H7 (cell line): ENCODE measurements at places on chromosomes 16 and 17.

DNA sequence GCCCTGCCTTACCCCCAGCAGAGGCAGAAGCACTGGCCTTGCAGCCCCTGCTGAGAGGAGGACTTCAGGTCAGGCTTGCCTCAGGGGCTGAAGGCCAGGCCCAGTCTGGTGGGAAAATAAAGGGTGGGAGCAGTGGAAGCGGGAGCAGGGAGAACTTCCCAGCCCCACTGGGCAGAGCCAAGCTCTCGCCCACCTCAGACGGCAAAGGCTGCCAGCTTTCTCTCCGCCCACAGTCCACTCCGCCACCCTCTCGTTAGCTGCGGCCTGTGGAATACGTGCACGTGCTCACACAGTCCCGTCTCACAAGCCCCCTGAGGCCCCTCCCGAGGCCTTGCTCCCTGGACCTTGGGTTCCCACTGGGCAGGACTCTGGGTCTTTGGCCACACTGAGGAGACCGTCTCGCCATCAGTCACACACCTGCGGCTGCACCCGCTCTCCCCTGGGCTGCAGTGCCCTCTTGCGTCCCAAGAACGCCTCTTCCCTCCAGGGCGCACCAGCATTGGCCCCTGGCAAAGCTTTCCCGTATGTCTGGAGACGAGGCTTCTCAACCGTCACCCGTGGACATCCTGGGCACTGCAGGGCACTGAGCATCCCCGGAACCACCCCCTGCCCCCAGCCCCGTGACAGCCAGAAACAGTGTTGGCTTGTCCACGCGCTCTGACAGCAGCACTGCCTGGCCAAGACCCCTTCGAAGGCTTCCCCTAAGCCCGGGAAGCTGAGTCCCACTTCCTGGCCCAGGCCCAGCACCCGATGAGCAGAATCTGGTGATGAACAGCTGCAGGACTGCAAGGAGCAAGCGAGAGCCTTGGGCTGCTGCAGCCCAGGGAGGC is 8.3 kb downstream of the MRPL28 start:
- DNase-seq = peak; percentile 97

DNA sequence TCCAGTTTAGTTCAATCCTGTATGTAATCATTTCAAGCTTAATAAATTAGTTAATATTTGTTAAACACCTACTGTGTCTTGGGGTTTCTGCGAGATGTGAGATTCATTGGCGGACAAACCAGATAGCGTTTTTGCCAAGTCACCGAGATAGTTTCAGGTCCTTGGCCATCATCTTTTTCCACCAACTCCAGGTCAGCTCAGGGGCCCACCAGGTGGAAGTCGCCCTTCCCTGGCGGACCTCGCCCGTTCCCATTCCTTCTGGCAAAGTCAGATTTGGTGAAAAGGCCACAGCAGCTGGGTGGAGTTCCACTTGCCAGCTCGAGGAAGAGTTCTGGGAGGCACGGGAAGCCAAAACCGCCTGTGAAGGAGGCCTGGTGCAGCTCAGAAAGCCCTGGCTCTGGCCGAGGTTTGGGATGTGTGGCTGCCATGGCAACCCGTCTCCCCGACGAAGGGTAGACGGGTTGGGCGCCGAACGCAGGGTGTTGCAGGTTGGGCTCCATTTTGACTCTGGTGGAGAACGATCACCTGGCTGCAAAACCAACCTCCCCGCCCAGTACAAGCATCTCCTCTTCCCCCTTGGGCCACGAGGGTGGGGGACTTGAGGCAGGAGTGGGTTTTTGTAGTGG is 39.5 kb downstream of the CMIP start:
- DNase-seq = peak; percentile 64

DNA sequence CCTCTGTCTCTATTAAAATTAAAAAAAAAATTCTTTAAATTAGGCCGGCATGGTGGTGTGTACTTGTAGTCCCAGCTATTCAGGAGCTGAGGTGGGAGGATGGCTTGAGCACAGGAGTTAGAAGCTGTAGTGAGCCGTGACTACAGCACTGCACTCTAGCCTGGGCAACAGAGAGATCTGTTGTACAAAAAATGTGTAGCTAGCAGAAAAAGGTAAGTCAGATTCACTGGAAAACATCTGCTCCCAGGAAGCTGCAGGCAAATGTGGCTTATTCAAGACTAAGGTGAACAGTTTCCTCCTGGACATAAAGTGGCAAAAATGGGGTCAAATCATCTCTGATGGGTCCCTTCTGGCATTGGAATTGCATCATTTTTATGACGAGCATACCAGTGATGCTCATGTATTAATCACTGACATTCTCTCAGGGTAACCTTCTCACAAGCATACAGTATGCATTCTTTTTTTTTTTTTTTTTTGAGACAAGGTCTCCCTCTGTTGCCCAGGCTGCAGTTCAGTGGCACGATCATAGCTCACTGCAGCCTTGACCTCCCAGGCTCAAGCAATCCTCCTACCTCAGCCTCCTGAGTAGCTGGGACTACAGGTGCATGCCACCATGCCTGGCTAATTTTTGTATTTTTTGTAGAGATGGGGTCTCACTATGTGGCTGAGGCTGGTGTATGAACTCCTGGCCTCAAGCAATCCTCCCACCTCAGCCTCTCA is 48.7 kb downstream of the CPPED1 start:
- DNase-seq = no peak

DNA sequence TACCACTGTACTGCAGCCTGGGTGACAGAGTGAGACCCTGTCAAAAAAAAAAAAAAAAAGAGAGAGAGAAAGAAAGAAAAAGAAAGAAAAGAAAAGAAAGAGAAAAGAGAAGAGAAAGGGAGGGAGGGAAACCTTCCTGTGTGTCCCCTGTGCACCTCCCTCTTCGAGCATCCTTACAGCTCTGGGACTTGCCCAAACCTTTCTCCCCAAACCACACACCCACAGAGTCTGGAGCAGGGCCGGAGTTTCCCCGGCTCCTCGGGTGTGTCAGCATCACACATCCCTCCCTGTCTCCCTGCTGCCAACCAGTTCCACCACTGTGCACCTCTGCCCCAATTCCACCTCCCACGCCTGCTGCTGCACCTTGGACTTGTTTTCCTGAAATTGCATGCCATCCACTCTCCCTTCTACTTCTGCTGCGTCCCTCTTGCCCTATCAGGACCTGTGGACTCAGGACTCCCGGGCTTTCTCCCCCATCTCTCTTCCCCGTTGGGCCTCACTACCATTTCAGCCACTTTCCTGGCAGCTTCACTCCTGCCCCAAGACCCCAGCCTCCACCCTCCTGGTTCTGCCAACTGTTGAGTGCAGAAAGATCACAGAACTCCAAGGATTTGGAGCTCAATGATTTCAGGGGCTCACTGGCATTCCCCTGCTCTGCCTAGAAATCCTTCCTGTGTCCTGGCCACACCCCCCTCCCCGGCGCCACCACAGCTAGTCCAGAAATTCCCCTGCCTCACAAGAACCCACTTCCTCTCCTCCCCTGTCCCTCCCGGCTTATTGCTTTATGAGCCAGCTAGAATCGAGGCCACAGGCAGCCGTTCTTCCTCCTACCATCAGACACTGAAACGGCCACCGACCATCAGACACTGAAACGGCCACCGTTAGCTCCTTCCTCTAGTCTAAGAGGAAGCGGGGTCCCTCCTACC is 3.7 kb upstream of the CDK3 start:
- DNase-seq = peak; percentile 61

DNA sequence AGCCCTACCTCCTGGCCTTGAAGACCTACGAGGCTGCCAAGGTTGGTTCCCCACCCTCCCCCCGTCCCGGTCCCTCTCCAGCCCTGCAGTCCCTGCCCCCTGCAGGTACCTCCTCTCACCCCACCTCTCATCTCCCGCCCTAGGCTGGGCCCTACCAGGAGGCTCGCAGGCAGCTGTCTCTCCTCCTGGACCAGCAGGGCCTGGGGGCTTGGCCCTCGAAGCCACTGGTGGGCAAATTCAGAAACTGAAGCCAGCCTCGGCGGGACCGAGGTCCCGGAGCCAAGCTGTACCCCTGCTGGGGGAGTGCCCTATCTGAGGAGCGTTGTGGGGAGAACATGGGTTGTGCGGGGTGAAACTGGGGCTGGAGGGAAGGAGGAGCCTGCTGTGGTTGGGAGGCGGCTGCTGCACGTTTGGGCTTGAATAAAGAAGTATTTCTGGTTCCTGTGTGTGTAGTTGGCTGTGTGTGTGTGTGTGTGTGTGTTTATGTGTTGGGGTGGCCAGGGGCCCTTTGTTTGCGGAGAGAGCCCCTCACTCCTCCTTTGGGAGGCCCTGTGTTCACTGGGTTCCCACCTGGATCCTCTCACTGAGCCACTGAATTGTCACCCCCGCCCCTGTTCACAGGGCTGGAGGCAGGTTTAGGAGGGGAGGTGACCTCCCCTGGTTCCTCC is 5.9 kb downstream of the ADAD2 start:
- DNase-seq = peak; percentile 79

DNA sequence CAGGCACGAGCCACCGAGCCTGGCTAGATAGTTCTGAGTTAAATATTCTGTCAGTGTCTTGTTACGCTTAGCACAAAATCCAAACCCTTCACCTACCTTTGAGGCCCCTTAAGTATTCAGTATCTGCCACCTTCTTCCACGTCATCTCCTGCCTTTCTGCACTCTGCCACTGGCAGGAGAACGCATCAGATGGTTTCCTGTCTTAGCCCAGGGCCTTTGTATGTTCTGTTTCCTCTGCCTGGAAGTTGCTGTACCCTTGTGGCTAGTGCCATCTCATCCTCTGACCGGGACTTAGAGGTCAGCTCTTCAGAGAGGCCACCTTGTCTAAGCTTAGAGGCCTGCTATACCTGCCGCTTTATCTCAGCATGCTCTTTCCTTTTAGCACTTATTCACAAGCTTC is 67.5 kb upstream of the LGALS9 start:
- DNase-seq = no peak

DNA sequence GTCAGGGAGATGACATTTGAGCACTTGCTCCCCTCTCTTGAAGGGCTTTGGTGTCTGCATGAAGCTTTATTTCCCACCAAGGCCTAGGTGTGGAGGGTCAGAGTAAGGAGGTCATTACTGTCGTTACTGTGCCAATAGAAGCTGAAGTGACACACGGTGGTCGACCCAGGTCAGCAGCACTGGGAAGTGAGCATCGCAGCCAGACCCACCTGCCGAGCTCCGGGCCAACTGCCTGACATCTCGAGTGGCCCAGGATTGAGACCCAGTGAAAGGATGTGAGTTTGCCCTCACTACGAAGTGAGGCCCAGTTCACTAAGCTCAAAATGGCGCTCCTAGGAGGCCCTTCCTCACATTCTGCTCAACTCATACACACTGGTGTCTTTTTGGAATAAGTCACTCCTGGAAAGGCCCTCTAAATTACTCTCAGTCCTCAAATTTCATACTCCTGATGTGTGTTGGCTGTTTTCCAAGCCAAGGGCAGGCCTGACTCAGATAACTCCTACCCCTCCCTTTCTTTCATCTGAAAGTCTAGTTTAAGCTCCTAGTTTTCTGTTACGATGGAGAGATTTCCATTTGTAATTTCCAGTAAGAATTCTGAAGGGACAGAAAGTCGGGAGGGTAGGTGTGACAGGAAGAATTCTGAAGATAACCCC is 200.4 kb downstream of the LGALS9B start:
- no peak for DNase-seq

DNA sequence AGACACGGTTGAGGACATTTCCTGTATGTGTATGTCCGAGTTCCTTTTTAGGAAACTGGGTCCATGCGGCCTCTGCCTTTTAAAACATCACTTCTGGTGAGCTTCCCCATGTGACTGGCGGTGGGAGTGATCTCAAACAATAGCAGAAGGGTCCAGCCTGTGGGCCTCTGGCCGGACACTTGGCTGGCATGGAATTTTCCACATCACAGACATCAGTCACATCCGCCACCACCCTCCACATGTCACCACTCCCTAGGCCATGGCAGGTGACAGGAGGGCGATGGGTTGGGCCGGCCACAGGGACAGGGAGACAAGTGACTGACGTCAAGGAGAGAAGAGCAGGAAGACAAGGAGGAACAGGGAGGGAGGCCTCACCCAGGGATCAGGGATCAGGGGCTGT is 83.7 kb downstream of the DNAH17 start:
- DNase-seq = no peak

- peak; percentile 25 for DNase-seq
Observed at GRCh38 chr16:30041841-30042240, 10.8 kb upstream of the TLCD3B start.

DNA sequence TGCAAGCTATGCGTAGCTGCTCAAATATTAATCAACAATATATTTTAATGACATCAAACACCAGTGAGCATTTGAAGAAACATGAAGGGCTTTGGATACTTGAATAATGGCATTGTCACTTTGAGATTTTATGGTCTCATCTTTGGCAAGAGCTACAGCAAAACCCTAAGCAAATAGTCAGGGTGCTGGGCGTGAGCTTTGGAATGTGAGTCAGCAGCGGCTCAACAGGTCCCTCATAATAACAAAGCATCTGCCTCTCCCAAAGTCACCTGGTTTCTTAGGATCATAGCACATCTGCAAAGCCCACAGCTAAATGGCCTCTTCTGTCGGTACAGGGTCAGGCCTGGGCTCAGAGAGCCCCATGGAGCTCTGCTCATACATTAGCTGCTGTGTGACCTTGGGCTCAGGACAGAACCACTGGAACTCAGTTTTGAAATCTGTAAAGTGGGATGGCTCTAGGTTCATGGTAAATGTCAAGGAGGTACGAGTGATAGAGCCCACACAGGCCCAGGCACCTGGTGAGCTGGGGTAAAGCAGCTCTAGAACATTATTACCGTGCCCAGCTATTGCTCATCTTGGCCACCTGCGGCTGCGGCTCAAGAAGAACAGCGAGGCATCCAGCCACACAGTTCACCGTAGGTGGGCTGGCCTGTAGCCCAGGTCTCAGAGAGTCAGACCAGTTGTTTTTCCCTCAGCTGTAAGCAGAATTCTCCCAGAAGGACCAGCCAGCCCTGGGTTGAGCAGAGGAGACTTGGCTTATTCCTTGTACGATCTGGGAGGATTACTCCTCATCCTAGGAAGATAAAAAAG is 544.5 kb upstream of the CDH11 start:
- DNase-seq = no peak

DNA sequence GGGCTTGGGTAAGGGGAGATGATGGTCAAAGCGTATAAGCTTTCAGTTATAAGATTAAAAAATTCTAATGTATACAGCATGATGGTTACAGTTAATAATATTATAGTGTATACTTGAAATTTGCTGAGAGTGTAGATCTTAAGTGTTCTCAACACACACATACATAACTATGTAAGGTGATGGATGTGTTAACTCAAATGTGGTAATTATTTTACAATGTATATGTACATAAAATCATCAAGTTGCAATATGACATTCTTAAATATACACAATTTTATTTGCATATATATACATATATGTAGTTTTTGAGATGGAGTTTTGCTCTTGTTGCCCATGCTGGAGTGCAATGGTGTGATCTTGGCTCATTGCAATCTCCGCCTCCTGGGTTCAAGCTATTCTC is 7.2 kb downstream of the ZKSCAN2 start:
- no peak for DNase-seq
